ENCODE measurements at places on chromosomes 7 and 10. TPM values are rescaled to one million over a fixed set of nuclear protein-coding genes. Genes with fewer than 3 reads are reported as not detected.

GRCh38 chr7:128936798-128937197 lies 929 bp upstream of the IRF5 start:
- no peak for DNase-seq

DNA sequence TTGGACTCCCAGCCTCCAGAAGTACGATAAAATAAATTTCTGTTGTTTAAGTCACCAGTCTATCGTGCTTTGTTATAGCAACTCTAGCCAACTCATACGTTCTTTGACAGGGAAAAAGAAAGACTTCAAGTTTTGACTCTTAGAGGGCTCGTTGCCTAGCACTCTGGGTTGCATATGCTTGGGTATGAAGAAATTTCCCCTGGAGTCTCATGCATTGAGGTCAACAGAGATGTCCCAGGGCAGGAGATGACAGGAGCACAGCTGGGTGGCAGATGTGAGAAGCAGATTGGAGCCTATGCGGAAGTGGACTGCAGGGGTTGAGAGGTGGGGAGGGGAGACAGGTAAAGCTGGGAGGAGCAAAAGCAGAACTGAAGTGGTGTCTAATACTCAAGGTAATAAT lies 63.3 kb upstream of the JAZF1 start:
- no peak for DNase-seq

DNA sequence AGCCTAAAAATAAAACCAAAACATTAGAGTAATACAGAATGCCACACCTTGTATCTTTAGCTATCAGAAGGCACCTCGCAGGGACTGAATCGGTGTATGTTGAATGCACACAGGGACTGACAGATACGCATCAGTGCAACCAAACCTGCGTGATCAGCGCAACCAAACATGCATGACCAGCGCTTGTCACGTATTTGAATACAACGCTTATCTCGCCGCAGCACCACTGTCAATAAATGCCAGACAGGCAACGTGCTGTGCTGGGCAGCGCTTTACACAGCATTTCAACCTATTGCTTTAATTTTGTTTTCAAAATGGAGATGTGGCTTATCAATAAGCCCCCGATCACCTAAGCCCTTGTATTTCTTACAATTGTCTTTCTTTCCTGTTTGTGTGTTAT lies 242.4 kb downstream of the SFMBT2 start:
- DNase-seq, result no peak

GRCh38 chr10:23695825-23696420 lies 257.0 kb downstream of the OTUD1 start:
- DNase-seq, result no peak

The KCND2 gene
- 12.7 TPM for total RNA-seq
